ENCODE measurements at places on chromosomes 12 and 14.

DNA sequence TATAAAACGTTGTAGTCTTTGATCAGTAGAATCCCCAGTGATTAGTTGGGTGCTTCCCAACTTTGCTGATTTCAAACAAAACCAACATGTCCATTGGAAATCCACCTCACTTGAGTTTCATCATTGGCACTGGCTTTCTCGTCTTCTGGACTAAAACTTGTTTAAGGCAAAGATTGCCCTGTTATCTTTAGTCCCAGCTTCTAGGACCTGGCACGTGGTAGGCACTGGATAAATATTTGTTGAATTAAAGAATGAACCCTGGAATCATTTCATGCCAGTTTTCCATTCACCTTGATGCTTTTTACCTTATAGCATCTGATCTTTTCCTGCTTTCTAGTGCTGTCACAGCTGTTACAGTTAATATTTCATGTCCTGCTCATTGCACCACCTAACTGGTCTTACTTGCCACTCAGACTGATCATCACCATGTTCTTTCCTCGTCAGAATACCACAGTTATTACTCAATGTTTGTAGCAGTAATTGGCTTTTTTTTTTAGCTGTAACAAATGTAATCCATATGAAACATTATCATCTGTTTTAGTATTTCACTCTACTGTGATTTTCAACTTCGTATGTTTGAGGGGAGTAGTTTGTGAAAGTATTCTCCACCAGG is 7.3 kb upstream of the C12orf50 start:
- no peak for DNase-seq

- DNase-seq = no peak
These were observed 687.6 kb downstream of the FLRT2 start for GRCh38 chr14:86217523-86217922.

DNA sequence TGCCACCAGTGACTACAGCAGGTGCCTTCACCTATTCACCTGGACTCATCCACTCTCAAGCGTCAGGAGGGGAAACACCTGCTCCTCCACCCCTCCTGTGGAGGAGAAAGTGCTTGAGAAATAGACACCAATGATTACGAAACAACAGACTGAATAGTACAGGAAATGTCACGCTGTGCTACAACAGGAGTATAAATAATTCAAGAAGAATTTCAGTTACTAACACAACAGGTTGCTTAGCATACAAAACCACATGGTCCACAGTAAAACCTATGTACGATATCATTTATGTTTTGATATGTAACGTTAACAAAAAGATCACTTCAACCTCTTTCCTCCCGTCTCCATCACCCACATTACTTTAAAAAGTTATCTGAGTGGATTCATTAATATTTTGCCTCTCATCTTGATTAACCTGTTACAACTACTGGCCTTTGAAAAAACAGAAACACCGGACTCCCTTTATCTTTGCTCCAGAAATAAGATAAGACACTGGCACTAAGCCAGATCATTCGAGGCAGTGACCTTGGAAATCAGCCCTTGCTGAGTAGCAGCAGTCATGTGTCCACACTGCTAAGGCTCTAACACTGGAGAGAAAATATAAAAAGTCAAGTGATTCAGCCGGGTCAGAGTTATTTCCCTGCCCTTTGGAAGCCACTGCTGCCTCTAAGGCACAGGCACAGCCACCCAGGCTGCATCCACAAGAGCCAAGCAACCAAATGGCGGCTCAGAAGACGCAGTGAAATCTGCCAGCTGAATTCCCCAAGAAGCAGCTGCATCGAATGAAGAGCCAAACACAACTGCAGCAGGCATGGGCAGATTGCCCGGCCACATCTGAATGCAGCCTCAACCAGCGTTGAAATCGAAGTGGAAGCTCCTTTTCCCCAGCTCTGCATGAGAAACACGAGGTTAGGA is 40.9 kb downstream of the NT5DC3 start:
- DNase-seq = no peak

- no peak for DNase-seq
These were observed 1.9 kb upstream of the SLCO1A2 start for GRCh38 chr12:21336656-21337055.

- no peak for DNase-seq
These were observed 361.9 kb downstream of the ADGRD1 start for GRCh38 chr12:131315601-131316000.

Measured in activated naive CD4-positive, alpha-beta T cell treated with Interleukin-2 at 50 U/mL for 16 hours (primary cell).